ENCODE measurements at places on chromosomes 16 and 17. TPM values are rescaled to one million over a fixed set of nuclear protein-coding genes. Genes with fewer than 3 reads are reported as not detected.

The CDH15 gene
- total RNA-seq = 0.18 TPM

The ZNF385C gene
- not detected for total RNA-seq

The MTSS2 gene
- total RNA-seq = 9.1 TPM

The CDH11 gene
- 601 TPM for total RNA-seq

The MSLN gene
- total RNA-seq = not detected

The TPSAB1 gene
- total RNA-seq = not detected

The SKAP1 gene
- not detected for total RNA-seq

The LPO gene
- not detected for total RNA-seq

The HSDL1 gene
- 25.6 TPM for total RNA-seq

The CLDN9 gene
- not detected for total RNA-seq

The CES5A gene
- not detected for total RNA-seq

The METRN gene
- 8.6 TPM for total RNA-seq

The KRTAP4-11 gene
- not detected for total RNA-seq

The CRYBA1 gene
- total RNA-seq = not detected

The GJC1 gene
- total RNA-seq = 69.7 TPM

The ZNF778 gene
- 8.3 TPM for total RNA-seq

The WRAP53 gene
- 6.6 TPM for total RNA-seq

The STAC2 gene
- total RNA-seq = not detected

The RAB26 gene
- 1.1 TPM for total RNA-seq

The SLC13A5 gene
- not detected for total RNA-seq

The LGALS3BP gene
- total RNA-seq = 34.7 TPM

The MYO1D gene
- 0.56 TPM for total RNA-seq

The KRT24 gene
- not detected for total RNA-seq

The PIPOX gene
- total RNA-seq = 1.1 TPM

The SCARF1 gene
- total RNA-seq = 0.28 TPM

The SMIM5 gene
- total RNA-seq = not detected

The ASPHD1 gene
- 4.1 TPM for total RNA-seq

The KRTAP4-9 gene
- not detected for total RNA-seq

The C17orf67 gene
- 0.56 TPM for total RNA-seq

The FNDC8 gene
- not detected for total RNA-seq

Data from IMR-90 (cell line).